ENCODE measurements at places on chromosomes 7 and 10. TPM values are rescaled to one million over a fixed set of nuclear protein-coding genes. Genes with fewer than 3 reads are reported as not detected.

- DNase-seq: no peak
These were observed 10.9 kb downstream of the EPHB6 start for GRCh38 chr7:142865766-142866165.

- no peak for DNase-seq
These were observed 140.2 kb downstream of the AUTS2 start for GRCh38 chr7:69738396-69738951.

DNA sequence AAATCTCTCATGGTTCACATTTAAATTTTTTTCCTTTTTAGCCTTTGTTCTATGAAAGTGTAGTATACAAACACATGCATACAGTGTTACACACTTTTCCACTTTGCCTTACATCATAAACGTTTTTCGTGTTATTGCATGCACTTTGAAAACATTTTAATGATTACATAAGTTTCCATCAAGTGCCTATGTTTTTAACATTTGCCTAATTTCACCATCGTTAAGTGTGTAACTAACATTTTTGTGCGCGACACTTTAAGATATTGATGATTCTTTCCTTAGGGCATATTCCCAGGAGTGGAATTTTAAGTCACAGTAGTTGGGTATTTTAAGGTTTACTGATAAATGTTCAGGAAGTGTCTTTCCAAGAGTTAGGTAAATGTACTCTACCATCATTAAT, 1.5 kb upstream of the FRAT2 start:
- DNase-seq: no peak

DNA sequence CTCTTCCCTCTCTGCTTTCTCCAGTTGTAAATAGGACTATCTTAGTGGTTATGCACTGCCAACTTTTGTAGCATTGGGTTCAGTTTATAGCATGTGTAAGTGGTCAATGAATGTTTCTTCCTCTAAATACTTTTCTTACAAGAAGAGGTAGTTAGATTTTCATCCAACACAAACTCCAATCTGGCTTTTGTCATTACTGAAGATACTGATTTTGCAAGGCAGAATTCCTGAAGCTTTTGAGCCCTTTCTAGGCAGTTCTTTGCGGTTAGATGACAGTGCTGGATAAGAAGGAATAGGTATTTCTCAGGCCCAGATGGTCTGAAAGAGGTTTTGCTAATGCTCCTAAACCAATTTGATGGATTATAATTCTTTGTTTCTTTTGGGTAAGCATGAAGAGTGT, 60.5 kb downstream of the BICC1 start:
- no peak for DNase-seq

GRCh38 chr7:120792861-120793130, 65.1 kb downstream of the TSPAN12 start:
- DNase-seq: no peak

GRCh38 chr7:2197436-2198155, 35.1 kb downstream of the MAD1L1 start:
- no peak for DNase-seq

- DNase-seq: no peak
These were observed 142.1 kb upstream of the PTPRZ1 start for GRCh38 chr7:121730869-121731268.

The CLCN1 gene
- polyA plus RNA-seq: not detected

The FOXI2 gene
- polyA plus RNA-seq: not detected

The TSPAN33 gene
- 4.6 TPM for polyA plus RNA-seq
